ENCODE measurements at places on chromosomes 3 and 15.

GRCh38 chr15:51129535-51130188, 35.0 kb upstream of the TNFAIP8L3 start:
- no peak for DNase-seq

GRCh38 chr3:39138804-39139415, 14.5 kb downstream of the CSRNP1 start:
- DNase-seq: peak; percentile 73

DNA sequence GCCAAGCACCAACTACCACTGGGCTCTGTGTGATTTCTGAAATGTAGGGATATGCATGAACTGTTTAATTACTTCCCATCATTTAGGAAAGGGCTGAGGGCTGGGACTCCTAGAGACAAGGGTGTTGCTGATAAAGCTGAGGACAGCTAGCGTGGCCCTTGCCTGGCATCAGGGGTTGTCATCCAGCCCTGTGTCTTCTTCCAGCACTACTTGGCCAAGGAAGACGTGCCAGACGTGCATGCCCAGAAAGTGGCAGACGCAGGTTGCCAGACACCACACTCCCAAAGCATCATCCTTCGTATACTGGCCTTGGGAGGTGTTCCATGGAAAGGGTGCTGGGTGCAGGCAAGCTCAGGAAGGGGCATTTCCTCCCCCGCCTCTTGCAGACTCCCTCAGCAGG, 64.8 kb downstream of the LRIG1 start:
- no peak for DNase-seq

DNA sequence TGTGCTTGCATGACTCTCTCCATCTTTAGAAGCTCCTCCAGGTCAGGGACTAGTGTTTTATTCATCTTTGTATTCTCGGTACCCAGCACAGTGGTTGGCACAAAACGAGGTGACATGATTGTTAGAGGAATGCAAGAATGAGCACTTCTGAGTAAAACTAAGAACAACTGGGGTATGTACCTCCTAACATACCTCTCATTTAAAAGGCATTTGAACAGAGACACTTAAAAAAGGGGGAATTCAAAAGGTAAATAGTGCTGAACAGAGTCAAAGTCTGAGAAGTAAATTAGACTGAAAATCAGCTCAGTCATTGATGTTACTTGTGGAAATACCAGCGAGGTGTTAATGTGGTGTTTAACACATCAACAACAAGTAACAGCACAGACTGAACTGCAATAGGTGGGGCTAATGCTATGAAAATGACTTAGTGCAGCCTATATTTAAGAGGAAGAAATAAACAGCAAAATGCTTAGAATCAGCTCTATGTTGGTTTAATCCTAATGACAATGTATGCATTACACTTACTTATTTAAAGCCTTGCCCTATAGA, 102.4 kb downstream of the TMCO5A start:
- DNase-seq: no peak

DNA sequence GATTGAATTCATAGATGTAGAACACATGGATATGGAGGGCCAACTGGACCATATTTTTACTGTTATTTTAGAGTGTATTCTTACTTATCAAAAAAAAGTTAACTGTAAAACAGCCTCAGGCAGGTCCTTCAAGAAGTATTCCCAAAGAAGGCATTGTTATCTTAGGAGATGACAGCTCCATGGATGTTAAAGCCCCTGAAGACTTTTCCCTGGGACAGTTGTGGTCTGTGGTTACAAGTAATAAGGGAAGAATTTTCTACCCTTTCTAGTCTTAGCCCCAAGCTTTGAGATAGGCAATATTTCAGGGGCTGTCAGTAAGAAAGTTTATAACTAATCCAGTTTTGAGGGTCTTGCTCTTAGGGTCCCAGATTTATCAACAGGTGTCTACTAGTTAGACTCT, 62.5 kb downstream of the LRRC49 start:
- peak; percentile 36 for DNase-seq

Data from myocyte (in vitro differentiated cells).